ENCODE measurements at places on chromosomes 6 and 20.

GRCh38 chr6:87099472-87099871, 4.6 kb upstream of the CGA start:
- DNase-seq, result no peak

- DNase-seq, result no peak
These were observed 102.8 kb downstream of the ATXN1 start for GRCh38 chr6:16658348-16659034.

DNA sequence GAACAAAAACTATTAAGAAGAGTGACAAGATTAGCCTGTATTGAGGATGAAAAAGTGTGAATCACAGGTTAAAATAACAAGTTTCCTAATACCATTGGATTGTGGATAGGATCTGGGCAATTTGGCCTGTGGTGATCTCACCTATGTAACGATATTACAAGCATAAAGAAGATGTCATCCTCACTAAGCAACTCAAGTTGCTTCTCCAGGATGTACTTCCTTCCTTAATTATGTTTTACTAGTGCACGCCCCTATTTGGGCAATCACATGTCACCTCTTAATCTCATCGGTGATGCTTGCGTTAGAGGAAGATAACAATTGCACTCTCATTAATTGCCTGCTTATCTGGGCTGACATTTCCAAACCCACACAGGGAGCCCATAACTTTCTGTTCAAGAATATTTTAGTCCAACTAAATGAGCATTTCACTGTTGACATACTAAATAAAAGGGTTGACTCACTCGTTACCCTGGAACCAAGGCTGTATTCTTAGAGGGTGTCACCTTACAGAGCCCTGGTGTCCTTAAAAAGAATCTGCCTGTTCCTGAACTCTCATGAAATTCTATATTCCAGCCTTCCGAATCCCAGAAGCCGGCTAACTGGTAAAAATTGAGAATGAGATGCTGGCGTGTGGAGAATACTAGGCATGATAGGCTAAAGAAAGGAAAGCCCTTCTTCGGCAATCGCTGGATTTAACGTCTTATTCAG, 88.2 kb upstream of the ATXN1 start:
- no peak for DNase-seq

DNA sequence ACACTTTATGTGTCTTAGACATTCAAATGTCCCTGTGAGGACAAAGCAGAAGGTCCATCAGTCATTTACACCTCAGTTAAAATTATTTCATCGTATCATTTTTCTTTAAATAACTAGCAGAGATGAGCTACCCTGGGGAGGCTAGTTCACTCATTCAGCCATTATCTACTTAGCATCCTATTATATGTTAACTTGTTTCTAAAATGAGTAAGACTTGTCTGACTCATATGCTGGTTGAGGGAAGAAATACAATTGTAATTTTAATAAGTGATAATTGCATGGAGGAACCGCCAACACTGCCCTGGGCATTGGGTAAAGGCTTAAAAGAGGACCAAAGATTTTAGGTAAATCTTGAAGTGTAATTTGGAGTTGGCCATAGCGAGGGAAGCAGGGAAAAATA, 12.4 kb upstream of the PTPRK start:
- no peak for DNase-seq

GRCh38 chr20:45863543-45864470, 6.4 kb downstream of the ZSWIM3 start:
- no peak for DNase-seq

Measured in left ventricle myocardium superior (tissue), 1 donor.